ENCODE measurements at places on chromosomes 3 and 15.

GRCh38 chr3:126685021-126685420, 19.0 kb upstream of the CHCHD6 start:
- DNase-seq, result no peak

DNA sequence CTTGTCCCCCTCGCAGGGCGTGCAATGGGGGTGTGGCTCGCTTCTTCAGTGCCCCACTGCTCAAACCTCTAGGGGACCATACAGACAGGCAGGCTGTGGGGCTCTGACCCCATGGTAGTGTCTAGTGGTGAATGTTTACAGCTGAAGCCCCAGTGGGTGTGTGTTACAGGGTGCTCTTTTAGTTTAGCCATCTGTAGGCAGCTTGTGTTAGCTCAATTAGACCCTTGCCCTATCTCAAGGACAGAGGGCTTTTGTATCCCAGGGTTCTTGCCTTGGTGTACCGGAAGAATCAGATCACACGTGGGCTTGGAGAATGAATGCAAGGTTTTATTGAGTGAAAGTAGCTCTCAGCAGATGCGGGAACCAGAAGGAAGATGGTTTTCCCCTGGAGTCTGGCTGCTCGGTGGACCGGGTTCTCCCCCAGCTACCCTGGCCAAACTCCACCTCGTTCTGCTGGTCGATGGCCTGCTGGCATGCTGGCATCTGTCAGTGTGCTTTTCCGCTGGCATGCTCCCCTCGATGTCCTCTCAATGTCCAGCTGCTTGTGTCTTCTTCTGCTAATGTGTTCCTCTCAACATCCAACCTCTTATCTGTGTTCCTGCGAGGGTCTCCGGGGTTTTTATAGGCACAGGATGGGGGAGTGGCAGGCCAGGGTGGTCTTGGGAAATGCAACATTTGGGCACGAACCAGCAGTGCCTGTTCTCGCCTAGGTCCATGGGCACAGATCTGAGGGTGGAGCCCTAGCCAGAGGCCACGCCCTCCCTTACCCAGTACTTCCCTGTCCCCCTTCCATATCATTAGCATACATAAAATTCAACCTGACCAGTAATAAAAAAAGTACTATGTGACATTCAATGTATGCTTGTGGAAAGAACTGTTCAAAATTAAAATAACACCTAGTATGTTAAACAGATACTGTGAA, 6.6 kb downstream of the SPCS1 start:
- DNase-seq, result no peak

DNA sequence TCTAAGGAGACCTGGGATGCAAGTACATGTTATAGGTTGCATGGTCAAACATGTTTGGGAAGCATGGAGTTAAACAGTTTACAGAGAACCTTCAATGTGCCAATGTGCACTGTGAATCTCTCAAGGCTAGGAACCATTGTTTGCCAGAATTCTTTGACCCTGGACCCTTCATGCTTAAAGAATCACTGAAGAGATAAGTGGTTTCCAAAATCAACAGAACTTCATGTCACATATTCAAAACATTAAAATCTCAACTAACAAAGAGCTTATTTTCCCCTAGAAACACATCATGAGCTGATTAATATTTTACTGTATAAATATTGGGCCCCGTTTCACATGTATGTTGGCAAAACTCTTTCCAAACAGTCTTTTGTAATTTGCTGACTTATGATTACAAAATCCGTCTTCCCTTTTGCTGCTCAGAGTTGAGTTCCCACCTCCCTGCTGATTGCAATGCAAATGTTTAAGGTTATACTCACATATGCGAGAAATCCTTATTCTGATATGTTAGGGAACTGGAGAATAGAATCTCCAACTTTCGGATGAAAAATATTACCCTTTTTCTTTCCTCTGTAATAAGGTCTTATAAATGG, 380.2 kb downstream of the DIPK2A start:
- no peak for DNase-seq

DNA sequence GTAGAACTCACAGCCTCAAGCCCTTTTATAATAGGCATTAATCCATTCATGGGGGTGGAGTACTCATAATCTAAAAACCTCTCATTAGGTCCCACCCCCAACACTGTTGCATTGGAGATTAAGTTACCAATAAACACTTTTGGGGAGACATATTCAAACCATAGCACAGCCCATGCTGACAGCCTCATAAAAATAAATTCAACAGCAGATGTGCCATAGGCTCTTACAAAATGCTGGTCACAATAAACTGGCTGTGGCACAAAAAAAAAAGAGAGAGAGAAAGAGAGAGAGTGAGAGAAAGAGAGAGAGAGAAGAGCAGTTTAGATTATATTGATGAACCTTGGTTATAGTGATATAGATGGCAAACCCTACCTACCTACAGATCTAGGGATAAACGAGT, 1000.9 kb downstream of the TUSC7 start:
- DNase-seq, result no peak

- no peak for DNase-seq
Observed at GRCh38 chr15:100215031-100215842, 126.5 kb downstream of the ADAMTS17 start.

DNA sequence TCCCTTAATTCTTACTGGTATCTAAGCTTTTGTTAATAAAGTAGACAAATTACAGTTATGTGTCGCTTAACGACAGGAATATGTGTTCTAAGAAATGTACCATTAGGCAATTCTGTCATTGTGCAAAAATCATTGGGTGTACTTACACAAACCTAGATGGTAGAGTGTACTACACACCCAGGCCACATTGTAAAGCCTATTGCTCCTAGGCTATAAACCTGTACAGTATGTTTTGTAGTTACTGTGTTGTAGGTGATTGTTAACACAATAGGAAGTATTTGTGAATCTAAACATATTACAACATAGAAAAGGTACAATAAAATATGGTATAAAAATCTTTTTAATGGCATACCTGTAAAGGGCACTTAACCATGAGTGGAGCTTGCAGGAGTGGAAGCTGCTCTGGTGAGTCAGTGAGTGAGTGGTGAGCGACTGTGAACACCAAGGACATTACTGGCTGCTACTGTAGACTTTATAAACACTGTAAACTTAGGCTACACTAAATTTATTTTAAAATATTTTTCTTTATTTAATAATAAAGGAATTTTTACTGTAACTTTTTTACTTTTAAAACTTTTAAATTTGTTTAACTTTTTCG, 47.4 kb downstream of the FSIP1 start:
- no peak for DNase-seq

GRCh38 chr3:189099505-189100290, 72.1 kb upstream of the TPRG1 start:
- DNase-seq, result no peak

- no peak for DNase-seq
Observed at GRCh38 chr15:29311696-29312095, 42.1 kb upstream of the NSMCE3 start.

DNA sequence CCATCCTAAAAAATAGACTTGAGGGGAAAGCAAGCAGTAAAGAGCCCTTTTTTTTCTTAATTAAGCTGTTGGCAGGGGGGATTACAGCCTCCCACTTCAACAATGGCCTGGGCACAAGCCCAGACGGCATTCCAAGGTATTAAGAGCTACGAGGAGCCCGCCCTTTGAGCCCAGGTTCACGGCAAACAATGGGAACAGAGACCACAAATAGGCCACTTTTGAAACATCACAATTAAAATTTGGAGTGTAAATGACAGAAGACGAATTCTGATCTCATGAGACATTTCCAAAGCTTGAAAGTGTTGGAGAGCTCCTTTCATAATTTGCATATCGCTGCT, 8.9 kb downstream of the CHSY1 start:
- DNase-seq, result no peak

GRCh38 chr3:114841515-114841914, 305.6 kb downstream of the ZBTB20 start:
- DNase-seq, result no peak

- DNase-seq, result no peak
Observed at GRCh38 chr15:98272625-98273024, 312.1 kb downstream of the ARRDC4 start.

- DNase-seq, result no peak
Observed at GRCh38 chr3:61269435-61269834, 18.2 kb upstream of the FHIT start.

DNA sequence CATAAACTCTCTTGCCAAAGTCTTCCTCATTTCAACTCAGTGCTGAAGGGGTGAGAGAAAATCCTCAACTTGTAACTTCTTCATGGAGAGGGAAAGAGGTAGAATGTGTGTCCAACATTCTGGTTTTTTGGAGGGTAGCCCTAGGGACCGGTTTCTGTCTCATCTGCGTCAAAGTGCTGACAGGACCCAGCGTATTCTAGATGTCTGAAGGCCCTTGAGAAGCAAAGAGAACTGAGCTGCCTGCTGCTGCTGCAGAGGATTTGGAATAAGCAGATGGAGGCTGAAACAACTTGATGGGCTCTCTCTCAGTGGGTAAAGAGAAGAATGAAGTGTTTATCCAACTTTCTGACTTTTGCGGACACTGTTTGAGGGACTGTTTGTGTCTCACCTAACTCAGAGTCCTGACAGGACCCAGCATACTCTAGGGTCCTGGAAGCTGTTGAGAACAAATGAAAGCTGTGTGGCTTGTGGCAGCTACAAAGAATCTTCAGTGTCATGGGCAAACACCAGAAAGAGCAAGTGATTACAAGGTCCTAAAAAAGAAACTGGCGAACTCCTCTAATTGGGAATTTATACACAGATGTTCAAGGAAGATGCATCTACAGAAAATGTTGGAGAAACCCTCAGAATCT, 174.4 kb downstream of the SI start:
- no peak for DNase-seq

DNA sequence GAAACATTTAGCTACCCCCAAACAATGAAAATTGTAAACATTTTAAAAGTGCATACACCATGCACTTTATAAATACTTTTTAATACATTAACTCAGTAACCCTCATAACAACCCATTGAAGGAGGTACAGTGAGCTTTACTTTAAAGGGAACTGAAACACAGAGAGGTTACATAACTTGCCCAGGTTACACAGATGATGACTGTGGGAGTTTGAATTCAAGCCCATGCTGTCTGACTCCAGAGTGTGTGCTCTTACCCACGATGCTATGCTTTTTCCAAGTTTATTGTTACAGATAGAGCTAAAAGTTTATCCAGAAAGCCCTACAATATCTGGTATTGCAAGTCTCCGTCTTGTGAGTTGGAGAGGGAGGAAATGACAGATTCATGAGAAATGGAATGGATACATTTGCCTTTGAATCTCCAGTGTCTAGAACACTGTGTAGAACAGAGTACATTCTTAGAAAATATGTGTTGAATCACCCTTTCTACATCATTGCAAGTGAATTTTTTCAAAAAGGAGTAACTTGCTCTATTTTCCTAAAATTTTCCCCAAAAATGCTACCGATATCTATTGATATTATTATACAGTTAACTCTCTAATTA, 428.3 kb downstream of the NAALADL2 start:
- no peak for DNase-seq

- DNase-seq, result no peak
Observed at GRCh38 chr3:129615751-129616281, 9.3 kb upstream of the PLXND1 start.

GRCh38 chr3:72161881-72162595, 377.1 kb upstream of the PROK2 start:
- DNase-seq, result no peak

GRCh38 chr15:91917686-91918360, 64.3 kb downstream of the SLCO3A1 start:
- no peak for DNase-seq

GRCh38 chr15:70244978-70245542, 147.3 kb upstream of the TLE3 start:
- DNase-seq, result no peak

GRCh38 chr3:119579366-119580066, at the start of gene ADPRH:
Gene ADPRH, plus strand, starts transcription at chr3:119579492. Its CDS starts 2,678 bp downstream, at chr3:119582170.
- peak; percentile 57 for DNase-seq

DNA sequence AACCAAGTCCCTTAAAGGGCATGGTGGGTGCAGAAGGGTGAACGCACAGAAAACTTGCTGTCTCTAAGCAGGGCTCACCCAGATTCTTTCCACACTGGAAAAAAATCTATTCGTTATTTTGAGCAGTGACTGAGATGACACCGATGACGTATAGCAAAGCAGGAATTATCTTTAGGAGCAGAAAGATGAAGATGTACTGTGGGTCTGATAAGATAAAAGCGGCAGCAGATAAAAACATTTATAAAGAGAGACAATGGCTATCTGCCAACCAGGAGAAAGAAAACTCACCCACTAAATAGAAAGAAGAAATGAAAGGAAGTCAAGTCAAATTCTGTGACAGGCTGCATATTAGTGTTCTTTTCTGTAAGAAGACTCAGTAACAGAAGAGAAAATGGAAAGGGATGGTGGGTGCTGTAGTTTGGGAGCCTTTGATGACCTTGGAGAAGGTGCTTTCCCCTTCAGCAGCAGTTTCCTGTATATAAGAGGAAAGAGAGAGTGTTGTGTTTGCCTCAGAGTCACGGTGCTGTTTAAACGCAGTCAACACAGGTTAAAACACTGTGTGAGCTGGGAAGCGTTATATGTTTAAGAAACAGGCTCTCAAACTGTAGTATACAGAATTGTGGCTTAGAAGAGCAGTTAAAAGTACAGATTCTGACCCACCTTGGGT, 111.6 kb downstream of the AQP9 start:
- no peak for DNase-seq

GRCh38 chr3:57184526-57184925, 15.3 kb downstream of the HESX1 start:
- DNase-seq, result no peak

DNA sequence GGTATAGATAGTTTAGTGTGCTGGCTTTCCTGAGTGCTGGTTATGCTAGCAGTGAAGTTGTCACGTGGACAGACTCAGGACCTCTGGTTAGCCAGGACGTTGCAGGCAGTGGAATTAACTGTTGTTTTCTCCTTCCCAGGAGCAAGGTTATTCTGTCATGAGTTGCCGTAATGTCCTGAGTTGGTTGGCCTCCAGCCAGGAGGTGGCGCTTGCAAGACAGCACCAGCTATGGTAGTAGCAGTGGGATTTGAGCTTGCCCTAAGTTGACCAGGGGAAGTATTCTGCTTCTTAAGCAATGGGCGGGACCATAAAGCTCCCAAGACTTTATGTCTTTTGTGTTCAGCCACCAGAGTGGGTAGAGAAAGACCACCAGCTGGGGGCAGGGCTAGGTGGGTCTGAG, 240.7 kb upstream of the DNAJC19 start:
- no peak for DNase-seq

- no peak for DNase-seq
Observed at GRCh38 chr15:70376929-70377691, 279.4 kb upstream of the TLE3 start.

DNA sequence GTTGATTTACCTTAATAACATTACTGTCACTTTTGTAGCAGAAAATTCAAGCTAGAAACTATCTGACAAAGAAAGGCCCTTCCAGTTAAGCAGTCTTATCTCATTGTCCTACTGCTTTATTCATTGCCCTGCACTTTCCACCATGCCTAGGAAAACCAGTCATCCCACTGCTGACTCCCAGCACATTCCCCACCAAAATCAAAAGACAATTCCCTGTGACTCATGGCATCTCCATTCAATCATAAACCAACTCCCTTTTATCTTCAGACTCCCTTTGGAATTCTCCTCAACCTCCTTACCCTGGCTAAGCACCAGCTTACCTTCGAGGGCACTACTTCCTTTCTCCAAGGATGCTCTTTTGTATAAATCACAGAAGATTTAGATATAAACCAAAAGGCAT, 184.3 kb downstream of the PLCH1 start:
- DNase-seq, result no peak

All from activated T-cell treated with anti-CD3 and anti-CD28 coated beads for 48 hours (primary cell).